ENCODE measurements at places on chromosomes 4 and X. TPM values are rescaled to one million over a fixed set of nuclear protein-coding genes. Genes with fewer than 3 reads are reported as not detected.

Gene ASB5
- 0.02 TPM for total RNA-seq

Gene PNMA6F
- total RNA-seq, result not detected

Gene TRIM2
- 0.69 TPM for total RNA-seq

Gene FOXR2
- total RNA-seq, result not detected

Gene ABLIM2
- 1.7 TPM for total RNA-seq

Gene HSFX1
- 0.49 TPM for total RNA-seq

Gene PASD1
- not detected for total RNA-seq

Gene NPFFR2
- total RNA-seq, result not detected

Gene CXCL9
- total RNA-seq, result not detected

Gene COX7B2
- not detected for total RNA-seq

Gene TMPRSS11A
- total RNA-seq, result not detected

Gene PPID
- 39.1 TPM for total RNA-seq

Gene NUP62CL
- total RNA-seq, result 14.8 TPM

Gene CT47C1
- total RNA-seq, result not detected

Gene MAGEC3
- not detected for total RNA-seq

Gene EDNRA
- 0.24 TPM for total RNA-seq

Gene EGF
- 0.35 TPM for total RNA-seq

Gene ADH1A
- total RNA-seq, result not detected

Measured in A549 treated with CORT108297 at 1 μM for 4 hours (cell line).